ENCODE measurements at places on chromosomes 3 and 15. TPM values are rescaled to one million over a fixed set of nuclear protein-coding genes. Genes with fewer than 3 reads are reported as not detected.

- no peak for DNase-seq
Measured at GRCh38 chr3:100740207-100740606, 30.9 kb downstream of the TFG start.

DNA sequence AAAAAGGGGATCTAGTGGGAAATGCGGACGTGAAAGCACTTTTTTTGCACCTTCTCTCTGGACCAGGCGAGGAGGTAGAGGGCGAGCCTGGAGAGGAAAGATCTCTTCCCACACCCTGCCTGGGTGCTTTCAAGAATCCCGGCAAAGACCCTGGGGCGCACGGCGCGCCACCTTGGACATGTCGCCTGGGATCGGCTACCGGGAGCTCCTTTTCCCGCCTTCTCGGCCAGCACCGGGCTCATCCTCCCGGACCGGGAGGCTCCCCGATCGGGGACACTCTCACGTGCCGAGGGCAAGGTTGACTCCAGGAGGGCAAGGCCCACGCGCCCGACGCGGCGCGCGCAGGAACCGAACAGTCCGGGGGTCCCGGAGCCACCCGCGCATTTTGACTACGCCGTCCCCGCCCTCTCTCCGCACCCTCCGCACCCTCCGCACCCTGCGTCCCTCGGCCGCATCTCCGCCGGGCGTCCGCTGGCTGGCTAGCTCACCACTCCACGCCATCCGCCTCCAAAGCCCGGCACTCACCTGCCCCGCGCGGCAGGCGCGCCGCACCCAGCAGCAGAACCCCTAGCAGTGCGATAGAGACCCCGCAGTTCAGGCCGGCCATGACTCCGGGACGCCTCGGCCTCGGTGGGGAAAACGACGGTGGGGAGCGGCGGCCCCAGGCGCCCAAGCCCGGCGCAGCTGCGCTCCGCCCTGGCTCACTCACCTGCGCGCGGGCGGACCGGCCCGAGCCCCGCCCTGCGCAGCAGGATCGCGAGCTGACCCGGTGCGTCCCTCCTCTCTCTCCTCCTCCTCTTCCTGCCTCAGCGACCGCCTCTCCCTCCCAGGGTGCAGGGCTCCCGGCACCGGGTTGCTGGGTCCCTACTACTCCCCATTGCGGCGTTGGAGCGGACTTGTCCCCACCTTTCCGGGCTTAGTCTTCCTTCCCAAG lies at the start of gene CDCP1:
Gene CDCP1, minus strand, starts transcription at position 698 of the 934 bp plus-strand sequence. Its CDS starts 91 bp downstream, at position 607.
- DNase-seq: no peak

GRCh38 chr3:69290006-69290405 lies 95.9 kb downstream of the FRMD4B start:
- DNase-seq: no peak

- DNase-seq: no peak
Measured at GRCh38 chr3:6448011-6448410, 412.9 kb upstream of the GRM7 start.

DNA sequence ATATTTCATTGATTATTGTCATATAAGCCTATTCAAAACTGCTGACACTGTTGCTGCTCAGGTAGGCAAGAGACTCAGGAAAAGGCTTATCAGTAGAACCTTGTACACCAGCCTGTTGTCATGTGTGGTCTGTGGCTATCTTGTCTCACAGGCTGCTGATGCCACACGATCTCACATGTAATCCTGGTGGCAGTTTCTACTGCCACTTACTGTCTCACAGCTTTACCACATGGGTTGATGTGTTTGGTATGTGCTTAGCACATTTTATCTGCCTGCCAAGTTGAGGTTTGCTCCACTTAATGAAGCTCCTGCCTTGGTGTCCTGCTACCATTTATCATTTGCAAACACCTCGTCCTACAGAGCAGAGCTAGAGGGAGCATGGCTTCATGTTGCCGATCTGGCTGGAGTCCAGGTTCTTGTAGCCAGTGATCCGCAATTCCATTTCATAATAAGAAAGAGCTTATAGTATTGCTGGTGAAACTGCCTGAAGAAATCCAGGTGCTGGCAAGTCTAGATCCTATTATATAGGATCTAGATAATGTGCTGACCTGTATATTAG lies 637.9 kb downstream of the NLGN1 start:
- no peak for DNase-seq

GRCh38 chr3:37098884-37099283 lies 75.5 kb downstream of the LRRFIP2 start:
- no peak for DNase-seq

DNA sequence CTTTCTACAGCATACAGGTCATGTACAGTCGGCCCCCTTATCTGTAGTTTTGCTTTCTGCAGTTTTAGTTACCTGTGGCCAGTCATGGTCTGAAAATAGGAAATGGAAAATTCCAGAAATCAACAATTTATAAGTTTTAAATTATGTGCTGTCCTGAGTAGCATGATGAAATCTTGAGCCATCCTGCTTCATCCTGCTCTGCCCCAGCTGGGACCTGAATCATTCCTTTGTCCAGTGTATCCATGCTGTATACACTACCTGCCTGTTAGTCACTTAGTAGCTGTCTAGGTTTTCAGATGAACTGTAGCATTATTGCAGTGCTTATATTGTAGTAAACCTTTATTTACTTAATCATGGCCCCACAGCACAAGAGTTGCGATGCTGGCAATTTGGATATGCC lies 44.8 kb downstream of the AP4E1 start:
- no peak for DNase-seq

- no peak for DNase-seq
Measured at GRCh38 chr3:124424396-124424795, 305.9 kb upstream of the UMPS start.

The LINGO1 gene
- 16.8 TPM for polyA plus RNA-seq

DNA sequence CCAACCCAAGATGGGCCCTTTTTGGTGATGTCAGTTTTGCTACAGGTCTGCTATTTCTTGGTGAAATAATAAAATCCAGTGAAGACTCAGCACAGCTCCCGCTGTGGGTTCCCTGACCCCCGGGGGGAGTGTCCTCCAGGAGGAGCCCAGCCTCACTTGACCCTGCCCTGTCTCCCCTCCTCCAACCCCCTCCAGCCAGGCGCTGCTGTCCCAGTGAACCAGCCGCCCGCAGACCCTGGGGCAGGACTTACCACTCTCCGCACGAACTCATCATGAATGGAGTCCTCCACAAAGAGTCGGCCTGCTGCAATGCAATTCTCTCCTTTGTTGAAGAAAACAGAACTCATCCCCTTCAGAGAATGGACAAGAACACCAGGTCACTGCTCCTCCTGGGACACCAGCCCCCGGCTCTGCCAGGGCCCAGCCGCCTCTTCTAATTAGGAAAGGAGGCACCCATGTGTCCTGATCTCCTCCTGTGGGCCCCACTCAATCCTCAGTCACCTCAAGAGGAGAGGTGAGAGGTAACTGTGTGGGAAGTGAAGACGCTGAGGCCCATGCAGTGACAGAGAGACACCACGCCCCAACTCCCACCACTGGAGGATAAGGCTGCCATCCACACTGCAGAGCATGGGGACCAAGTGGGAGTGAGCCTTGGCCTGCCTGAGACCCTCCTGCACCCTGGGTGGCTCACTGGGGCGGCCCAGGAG lies 28.8 kb upstream of the SLC41A3 start:
- DNase-seq: no peak

The TGM5 gene
- polyA plus RNA-seq: not detected

DNA sequence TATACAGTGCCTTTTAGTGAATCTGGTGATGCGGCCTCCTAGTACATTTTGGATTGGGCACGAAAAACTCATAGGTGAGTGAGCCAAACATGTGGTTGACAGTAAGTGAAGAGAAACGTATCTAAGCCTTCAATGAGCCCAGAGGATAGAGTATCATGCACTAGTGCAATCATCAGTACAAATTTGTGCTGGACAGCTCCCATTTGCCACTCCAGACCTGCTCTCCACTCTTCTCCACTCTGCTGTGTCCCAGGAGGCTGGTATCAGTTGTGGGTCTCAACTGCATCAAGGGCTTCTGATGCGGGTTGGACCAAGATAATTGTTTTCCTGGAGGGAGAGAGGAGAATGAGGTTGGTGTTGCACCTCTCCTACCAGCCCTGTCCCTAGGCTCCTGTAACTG lies 9.1 kb upstream of the RASGRF1 start:
- no peak for DNase-seq

The NEK11 gene
- polyA plus RNA-seq: 19.3 TPM

The TMC3 gene
- 0.20 TPM for polyA plus RNA-seq

The C3orf20 gene
- polyA plus RNA-seq: 0.09 TPM

- no peak for DNase-seq
Measured at GRCh38 chr15:58285921-58286278, 145.9 kb upstream of the LIPC start.

The PLA1A gene
- polyA plus RNA-seq: 6.3 TPM

The CLEC3B gene
- polyA plus RNA-seq: 27.3 TPM

- no peak for DNase-seq
Measured at GRCh38 chr3:117695321-117695720, 985.7 kb downstream of the TUSC7 start.

- DNase-seq: no peak
Measured at GRCh38 chr3:38054499-38055001, 15.5 kb downstream of the DLEC1 start.

The BFSP2 gene
- polyA plus RNA-seq: 0.10 TPM

DNA sequence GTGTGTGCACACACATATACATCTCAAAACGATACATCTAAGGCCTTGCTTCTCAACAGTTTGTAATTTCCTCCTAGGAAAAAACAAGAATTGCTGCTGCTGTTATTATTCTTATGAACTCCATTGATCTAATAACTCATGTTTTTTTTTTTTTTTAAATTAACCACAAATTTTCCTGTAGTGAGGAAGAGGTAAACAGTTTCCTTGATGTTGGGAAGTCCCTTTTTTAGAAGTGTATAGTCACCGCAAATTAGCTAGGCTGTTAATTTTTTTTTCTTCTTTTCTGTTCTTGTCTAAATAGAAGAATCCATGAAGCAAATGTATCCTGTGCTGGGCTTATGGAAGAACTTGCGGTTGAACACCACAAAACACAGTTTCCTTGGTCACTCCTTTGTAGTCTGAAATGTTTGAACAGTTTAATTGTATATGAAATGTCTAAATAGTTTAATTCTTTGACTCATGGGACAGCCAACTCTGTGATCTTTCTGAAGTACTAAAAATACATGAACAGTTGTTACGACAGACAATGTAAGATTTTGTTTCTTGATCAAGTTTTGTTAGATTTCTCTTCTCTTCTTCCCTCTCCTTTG lies 64.5 kb downstream of the MITF start:
- DNase-seq: no peak

DNA sequence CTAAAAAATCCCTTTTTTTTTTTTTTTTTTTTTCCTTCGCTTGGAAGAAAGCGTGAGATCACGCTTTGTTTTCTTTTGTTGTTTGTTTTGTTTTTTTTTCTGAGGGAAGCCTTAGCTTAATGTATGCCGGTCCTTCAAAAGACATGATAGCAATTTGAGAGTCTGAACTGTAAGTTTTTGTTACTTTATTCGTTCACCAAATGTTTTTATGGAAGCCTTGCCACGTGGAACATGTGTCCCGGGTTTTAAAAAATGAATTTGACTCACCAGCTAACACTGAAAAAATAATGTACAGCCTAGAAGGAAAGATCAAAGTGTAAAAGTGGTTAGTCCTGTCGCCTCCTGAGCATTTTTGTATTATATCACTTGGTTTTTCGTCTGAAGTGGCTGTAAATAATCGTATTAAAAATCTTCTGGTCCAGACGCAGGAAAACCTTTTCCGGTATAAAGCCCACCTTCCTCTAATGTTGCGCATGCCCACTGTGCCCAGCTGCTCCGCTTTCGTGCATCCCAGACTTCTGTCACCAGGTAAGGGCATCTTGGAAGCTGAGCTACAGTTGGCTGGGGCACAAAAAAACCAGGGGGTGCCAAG lies 795 bp upstream of the MYNN start:
- DNase-seq: peak; percentile 75

GRCh38 chr3:195809291-195809785 lies 2.4 kb downstream of the MUC4 start:
- DNase-seq: no peak

The OR4F15 gene
- not detected for polyA plus RNA-seq

The TLR9 gene
- 0.23 TPM for polyA plus RNA-seq
